ENCODE measurements at places on chromosomes 2 and 18. TPM values are rescaled to one million over a fixed set of nuclear protein-coding genes. Genes with fewer than 3 reads are reported as not detected.

The HOXD13 gene
- total RNA-seq, result 5.2 TPM

The SIX2 gene
- 0.15 TPM for total RNA-seq

The ZFAND2B gene
- 22.1 TPM for total RNA-seq

The NEU2 gene
- not detected for total RNA-seq

The NPAS2 gene
- 30.6 TPM for total RNA-seq

GRCh38 chr2:27502142-27502541 lies 5.5 kb downstream of the GCKR start:
- no peak for DNase-seq

DNA sequence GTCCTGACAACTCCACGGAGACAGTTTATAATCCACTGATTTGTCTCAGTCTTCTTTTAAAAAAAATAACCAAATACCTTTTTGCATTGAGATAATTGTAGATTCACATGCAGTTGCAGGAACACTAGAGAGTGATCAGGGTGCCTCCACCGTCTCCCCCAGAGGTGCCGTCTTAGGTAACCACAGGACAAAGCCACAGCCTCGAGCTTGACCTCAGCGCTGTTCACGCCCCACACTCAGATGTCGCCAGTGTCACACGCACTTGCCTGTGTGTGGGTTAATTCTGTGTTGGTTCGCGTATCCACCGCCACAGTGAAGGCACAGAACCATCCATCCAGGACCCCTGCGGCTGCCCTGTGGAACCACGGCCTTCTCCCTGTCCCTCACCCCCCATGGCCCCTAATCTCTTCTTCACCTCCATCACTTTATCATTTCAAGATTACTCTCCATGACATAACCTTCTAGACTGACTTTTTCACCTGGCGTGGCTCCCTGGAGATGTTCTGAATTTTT lies 295.0 kb upstream of the HDAC4 start:
- DNase-seq, result no peak

GRCh38 chr2:128524183-128524582 lies 205.5 kb upstream of the HS6ST1 start:
- no peak for DNase-seq

DNA sequence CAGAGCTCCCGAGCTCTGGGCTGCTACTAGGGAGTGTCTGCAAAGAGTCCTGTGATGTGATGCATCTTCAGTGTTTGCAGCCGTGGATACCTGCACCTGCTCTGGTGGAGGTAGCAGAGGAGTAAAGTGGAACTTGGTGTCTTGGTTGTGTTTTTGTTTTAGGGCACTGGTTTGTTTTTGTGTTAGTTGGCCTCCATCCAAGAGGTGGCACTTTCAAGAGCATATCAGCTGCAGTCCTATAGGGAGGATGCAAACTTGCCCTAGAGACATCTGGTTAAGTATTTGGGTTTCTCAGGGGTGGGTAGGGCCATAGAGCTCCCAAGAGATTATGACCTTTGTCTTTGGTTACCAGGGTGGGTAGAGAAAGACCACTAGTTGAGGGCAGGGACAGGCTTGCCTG lies 1249.0 kb upstream of the FAM98A start:
- no peak for DNase-seq

DNA sequence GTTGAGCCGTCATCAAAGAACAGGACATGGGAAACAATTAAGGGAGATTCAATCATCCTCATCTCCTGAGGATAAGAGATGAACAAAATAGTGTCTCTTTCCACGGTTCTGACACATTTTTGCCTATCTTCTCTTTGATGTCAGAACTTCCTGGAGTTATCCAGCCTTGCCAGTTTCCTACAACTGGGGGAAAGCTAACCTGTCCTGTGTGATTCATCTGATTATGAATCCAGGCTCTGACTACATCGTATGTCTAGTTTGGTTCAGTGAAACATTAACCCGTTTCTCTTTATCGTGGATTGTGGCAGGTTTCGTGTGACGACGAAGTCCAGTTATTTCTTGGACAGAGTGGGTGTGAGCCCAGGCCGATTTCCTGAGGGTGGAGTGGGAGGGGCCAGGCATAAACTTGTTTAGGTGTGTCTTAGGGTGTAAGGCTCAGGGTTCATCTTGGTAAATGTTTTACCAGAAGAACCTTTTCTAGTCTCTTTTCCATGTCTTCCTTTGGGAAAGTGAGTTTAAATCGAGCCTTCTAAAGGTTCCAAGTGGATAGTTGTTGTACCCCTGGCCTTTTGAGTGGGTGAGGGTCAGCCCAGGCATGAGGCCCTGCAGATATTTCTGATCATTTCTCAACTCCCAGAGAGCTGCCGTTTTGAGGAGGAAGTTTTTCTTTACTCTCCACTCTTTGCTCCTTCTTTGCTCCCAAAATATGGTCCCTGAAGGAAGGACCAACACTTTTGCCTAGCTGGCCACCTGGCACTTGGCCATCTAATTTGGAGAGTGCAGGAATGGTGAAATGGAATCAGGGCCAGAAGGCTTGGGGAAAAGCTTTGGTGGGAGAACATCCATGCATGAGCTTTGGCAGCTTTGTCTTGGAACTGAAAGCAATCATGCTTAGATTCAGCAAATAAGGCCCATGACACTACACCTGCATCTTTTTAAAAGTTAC lies 50.4 kb upstream of the FZD5 start:
- DNase-seq, result no peak

GRCh38 chr2:62234755-62235655 lies 39.1 kb downstream of the B3GNT2 start:
- DNase-seq, result no peak

- DNase-seq, result no peak
Observed at GRCh38 chr2:106147665-106148064, 46.4 kb downstream of the UXS1 start.

DNA sequence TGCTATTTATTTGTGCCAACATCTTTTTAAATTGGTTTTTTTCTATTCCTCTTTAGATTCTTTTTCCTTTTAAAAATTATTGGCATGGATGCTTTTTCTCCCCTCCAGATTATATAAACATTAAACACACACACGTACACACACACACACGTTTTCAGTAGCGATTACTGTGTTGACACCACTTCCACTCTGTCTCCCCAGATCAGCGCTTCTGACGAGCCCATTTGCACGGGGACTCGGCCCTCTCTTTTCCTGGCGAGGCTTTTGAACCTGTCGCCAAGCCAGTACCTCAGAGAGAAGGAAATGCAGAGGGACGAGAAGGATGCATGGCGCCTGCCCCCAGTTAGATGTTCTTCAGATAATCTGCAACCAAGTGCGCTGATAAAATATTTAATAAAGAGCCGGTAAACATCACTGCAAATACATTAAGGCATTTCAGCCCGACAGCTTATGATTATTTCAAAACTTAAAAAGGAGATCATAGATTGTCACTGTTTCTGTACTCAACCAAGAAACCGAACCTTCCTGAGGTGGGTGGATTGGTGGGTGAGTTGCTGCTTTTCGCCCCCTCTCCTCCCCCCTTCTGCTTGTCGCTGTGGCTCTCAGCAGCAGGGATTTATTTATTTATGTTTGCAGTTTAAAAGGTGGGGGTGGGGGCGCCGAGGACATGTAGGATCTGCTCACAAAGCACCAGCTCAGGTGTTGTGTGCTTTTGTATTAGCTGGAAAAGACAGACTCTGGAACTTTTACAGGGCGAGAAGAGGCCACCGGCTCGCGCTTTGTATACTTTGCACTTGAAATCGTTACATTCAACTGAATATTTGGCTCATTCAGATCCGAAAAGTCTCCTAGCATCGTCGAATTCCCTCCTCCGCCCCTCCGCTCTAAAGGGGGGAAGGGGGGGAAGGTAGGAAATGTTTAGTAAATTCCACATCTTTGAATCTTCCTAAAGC lies 787 bp upstream of the TBR1 start:
- DNase-seq, result no peak

GRCh38 chr2:26743852-26744251 lies 20.2 kb upstream of the SLC35F6 start:
- DNase-seq, result no peak

DNA sequence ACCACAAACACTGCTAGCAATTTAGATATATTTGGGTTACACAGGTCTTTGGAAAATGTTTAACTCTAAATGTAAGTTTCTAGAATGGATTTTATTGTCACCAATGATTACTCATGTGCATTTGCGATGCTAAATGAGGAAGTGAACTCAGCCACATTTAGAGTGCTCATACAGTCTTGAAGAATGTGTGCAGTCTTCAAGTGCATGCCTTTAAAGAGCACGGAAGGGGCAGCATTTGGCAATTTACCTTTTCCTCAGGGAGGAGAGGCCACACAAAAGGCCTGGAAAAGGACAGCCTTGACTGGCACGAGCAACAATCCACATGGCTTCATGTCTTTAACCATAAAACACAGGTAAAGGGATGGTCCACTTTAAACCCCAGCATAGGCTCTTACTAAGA lies 78.5 kb upstream of the STK17B start:
- no peak for DNase-seq
